ENCODE measurements at places on chromosomes 2 and 18.

DNA sequence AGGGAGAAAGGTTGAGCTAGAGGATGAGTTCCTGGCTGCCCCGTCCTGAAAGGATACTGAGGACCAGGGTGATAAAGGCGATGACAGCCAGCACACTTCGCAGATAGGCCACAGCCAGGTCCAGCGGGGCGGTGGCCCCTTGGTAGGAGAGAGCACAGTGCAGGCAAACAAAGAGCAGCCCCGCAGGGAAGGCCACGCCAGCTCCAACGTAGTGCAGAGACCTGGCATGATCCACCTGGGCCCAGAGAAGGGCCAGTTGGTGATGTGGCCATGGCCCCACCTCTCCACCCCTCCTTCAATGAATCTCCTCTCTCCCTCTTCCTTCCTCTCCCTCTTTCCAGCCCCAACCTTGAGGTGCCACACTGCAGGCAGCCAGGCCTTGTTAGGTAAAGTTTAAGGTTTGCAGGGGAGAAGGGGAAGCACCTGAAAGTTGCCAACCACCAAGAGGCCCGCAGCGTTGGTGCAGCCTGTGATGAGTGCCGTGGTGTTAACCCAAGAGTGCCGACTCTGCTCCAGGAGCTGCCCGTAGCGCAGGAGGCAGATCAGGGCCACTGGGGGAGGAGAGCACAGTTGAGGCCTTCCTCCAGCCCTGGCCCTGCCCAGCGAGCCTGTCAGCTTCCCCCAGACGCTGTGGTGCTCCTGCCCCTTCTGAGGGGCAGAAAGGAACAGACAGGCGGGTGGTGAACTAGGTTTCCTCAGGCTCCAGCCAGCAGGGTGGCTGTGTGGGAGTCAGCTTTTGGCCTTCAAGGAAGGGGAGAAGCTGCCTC, 2.8 kb downstream of the TMEM150A start:
- no peak for DNase-seq

DNA sequence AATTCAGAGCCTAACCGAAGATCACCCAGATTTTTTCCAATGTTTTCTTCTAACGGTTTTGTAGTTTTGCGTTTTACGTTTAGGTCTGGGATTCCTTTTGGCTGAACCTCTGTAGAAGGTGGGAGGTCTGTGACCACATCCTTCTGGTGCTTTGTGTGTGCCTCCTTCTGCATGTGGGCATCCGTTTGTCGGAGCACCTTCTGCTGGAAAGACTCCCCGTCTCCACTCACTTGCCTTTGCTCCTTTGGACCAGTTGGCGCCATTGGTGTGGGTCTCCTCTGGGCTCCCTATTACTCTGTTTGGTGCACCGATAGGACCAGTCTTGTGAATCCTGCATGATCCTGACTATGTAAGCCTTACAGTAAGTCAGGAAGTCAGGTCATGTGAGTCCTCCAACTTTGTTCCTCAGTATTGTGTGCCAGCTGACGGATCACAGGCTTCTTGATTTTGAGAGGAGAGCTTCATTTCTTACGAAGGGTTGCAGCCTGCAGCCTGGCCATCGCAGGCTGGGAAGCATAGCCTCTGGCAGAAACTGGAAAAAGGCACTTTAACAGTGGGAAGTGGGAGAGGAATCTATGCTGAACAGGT, 13.6 kb downstream of the AQP12A start:
- no peak for DNase-seq

- no peak for DNase-seq
These were observed 60.4 kb downstream of the KIAA1328 start for GRCh38 chr18:36889321-36889720.

- DNase-seq, result no peak
These were observed 50.8 kb downstream of the AGAP1 start for GRCh38 chr2:235544689-235544969.

- DNase-seq, result no peak
These were observed 73.6 kb downstream of the LPIN2 start for GRCh38 chr18:2939317-2939716.

GRCh38 chr2:29583548-29584156, 337.7 kb downstream of the ALK start:
- DNase-seq, result no peak

DNA sequence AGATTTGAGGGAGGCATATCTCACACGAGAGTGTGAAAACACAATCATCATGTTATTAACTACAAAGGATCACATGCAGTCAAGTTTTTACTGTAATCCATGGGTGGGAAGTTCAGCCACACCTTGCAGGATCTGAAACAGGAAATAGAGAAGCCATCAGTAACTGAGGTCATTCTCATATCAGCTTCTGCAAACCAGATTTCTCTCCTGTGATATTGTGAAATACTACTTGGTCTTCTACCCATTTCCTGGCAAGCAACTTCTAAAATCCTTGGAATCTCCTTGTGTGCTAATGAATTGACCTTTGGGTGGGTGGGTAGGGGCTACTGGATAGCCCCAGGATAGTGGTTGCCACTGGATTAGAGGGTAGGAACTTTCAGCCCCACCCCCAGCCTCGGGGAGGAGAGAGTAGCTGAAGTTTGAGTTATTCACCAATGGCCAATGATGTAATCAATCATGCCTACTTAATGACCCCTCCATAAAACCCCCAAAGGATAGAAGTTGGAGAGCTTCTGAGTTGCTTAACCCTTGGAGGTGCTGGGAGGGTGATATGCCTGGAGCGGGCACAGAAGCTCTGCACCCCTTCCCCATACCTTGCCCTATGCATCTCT, 25.6 kb upstream of the TGIF1 start:
- no peak for DNase-seq

DNA sequence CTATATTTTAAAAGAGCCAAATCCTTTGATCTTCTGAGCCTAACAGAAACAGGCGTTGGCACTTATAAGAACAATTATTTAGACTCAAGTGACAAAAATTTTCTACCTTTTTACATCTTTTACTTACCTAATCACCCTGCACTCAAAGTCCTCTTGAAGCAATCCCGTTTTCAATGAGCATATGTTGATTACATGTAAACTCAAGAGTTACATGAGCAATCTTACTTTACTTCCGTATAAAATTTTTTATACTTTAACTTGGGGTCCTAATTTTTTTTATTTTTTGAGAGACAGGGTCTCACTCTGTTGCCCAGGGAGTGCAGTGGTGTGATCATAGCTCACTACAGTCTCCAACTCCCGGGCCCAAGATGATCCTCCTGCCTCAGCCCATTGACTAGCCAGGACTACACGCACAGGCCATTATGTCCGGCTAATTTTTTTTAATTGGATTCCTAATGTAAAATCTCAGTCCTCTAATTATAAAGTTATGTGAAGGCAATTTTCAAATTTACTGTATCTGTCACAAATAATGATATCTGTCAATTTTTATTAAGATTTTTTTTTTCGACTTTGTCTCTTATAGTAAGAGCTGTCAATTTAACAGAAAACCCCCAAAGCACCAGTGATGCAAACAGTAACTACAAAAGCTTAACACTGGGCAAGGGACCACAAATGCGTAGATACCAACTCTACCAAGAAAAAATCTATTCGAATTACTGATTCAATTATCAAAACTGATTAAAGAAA, 19.1 kb upstream of the STPG4 start:
- DNase-seq, result no peak

DNA sequence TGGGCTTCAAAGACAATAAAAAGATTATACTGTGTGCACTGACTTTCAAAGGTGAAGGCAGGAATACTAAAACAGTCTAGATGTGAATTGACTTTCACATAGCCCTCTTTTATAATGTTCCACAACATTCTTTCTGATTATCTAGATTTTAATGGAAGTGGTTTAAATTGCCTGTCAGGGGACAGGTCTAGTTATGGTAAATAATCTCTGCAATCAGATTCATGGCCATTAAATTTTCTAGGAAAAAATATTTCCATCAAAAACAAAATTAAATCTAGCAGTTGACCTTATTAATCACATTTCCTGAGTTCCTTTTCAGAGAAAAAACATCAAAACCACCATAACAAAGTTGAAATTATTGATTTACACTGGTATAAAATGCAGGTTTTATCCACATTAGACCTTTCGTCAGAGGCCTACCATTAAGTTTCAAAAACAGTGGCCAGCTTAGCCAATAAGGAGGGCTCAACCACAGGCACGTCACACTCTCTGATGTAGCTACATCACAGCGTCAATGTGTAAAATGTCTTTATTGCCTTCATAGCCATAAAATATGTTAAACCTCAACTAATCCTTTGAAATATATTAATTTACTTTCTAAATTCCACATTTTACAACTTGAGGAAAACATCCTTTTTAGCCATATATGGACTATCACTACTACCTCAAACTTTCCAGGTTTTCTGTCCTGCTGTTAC, 79.4 kb downstream of the NOL10 start:
- no peak for DNase-seq

DNA sequence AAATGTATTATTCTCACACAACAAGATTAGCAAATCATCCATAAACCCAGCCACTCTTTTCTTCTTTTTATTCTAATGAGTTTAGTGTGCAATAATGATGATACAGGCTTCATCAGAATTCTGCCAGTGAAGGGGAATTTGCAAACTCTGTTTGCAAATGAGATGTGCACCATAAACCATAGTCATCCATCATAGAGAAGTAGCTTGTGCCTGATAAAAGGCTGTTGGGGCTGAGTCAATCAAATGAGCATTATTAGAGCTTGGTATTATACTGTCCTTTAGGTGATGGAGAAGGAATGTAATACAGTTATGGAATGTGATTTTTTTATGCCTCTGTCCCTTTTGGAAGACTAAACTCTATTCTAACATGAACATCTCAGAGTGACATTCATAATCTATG, 101.8 kb downstream of the DCC start:
- no peak for DNase-seq

DNA sequence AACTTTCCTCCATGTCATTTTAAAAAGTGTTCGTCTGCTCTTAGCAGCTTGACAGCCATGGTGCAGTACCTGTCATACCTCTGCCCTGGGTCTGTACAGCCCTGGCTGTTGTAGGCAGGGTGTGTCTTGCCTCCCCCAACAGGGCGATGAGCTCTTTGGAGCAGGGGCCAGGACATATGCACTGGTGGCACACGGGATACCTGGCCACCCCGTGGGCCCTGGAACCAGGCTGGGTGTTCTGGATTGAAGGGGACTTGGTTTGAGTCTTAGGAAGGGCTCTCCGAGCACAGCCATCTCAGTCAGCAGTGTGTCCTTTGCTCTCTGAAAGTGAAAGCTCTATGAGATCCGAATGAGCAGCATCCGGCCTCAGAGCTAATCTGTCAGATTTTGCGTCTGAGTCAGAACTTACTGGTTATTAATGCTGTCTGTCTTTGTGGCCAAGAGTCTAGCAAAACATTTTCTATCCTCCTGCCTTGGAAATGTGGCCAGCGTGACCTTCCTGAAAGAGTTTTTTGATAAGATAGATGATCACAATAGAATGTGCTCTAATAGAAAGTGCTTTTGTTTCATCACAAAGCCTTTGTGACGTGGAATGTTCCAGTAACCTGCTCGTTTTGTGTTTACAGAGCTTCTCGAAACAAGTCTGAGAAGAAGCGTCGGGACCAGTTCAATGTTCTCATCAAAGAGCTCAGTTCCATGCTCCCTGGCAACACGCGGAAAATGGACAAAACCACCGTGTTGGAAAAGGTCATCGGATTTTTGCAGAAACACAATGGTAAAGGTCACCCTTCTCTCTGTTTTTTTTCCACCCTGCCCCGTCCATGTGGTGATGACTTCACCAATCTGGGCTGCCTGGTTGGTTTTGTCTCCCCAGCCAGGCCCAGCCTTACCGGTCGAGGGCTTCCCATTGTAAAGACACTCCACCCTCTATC, 77.3 kb upstream of the RPL31 start:
- no peak for DNase-seq

DNA sequence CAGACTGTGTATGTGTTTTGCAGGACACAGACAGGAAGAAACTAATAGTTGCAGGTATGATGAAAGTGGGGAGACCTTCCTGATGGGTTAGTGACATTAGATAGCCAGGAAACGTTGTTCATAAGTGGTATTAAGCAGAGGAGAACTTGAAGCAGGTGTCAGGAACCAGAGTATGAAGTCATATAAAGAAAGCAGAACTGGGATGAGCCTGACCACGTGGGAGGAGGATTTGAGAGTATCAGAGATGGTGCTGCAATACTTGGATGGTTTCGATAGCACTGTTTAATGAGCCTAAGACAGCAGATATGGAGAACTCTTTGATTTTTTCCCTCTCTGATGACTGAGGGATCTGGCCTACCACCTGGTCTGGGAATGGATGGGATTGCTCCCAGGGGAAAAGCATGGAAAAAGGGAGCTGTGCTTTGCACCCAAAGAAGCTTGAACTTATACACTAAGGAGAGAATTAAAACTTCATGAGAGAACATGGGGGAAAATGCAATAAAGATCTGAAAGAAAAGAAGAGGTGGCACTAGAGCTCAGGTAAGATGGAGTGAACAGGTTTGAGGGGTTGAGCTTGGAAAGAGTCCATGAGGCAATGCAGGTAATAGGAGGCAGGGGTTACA, 226.0 kb upstream of the LRRTM1 start:
- no peak for DNase-seq

GRCh38 chr2:25845843-25846505, 32.3 kb downstream of the ASXL2 start:
- no peak for DNase-seq

- no peak for DNase-seq
These were observed 16.8 kb upstream of the ALPI start for GRCh38 chr2:232438951-232439757.

DNA sequence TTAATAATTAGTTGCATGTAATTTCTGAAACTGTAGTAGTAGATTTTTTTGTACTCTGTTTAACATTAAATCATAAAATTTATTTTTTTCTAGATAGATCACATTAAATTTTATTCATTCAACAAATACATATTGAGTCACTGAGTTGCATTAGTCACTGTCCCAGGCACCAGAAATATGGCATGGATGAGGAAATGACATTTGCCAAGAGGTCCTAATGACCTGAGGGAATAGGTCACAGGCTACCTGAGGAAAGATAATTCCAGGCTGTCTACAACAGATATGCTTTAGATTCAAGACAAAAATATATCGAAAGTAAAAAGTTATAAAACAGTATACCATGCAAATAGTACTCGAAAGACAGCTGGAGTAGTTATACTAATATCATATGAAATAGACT, 852.4 kb upstream of the ACVR2A start:
- no peak for DNase-seq

- no peak for DNase-seq
These were observed 82.4 kb downstream of the AAK1 start for GRCh38 chr2:69561101-69561500.

- no peak for DNase-seq
These were observed 54.0 kb upstream of the STRN start for GRCh38 chr2:37020212-37020886.

DNA sequence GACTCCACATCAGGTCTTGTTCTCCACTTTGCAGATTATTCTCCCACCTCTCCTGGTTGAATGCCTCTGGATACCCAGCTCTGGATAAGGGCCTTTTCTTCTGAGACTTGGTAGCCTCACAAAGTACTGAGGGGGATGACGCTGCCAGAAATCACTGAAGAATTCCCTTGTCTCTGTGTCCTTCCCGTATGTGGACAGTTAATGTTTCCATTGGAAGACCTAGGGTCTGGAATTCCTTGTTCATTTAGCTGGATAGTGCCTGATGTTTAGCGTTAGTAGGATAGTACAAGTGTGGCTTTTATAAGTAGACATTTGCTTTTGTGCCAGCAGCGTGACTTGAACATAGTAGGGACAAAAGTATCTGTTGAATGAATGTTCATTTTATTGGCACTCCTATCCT, 76.9 kb downstream of the CLHC1 start:
- no peak for DNase-seq

All from dorsolateral prefrontal cortex (tissue), 122 donors.